ENCODE measurements at places on chromosomes 7 and 10.

DNA sequence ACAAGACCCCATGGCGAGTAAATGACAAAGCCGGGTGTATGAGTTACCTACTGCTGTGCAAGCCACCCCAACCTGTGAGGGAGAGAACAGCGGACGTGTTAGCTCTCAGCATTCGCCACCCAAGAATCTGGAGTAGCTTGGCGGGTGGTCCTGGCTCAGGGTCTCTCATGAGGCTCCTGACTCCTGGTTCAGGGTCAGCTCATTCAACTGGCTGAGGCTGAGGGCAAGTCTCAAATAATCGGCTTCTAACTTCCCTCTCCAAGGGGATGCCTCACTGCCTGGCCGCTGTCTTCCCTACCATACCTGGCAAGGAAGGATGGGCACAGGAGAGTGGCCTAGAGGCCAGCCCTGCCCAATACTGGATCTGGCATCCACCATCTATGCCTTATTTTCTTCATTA lies 94.2 kb downstream of the HTR5A start:
- DNase-seq: no peak

DNA sequence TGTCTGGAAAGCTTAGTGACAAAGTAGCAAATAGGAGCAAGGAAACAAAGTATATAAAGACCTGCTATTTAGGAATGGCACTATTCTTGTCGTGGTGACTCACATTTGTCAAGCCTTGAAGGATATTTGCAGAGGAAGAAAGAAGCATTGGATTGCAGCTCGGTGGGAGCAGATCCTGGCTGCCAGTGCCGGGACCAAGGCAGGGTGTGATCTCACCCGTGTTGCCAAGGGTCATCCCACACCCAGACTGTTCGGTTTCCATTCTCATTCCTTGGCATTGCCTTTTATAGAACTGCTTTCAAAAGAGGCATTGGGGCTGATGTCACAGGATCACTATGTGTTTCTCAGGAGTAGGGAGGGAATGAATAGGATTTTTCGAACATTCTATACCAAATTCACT lies 176.2 kb downstream of the GALNT17 start:
- DNase-seq: no peak

DNA sequence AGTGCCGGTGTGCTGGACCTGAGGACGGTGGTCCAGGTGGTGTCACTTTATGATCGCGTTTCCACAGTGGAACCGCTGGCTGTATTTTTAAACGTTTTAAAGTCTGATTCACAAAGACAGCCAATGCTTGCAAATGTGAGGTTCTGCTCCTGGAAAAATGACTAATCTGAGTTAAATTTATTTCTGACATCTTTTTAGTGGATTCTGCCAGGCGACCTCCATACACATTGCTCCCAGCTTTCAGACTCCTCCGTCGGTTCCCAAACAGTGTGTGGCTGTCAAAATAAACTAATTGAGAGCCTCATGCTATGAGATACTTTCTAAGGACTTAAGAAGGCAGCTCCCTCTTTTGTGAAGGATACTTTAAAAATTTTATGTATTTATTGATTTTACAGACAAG lies 12.7 kb upstream of the TTYH3 start:
- DNase-seq: no peak

DNA sequence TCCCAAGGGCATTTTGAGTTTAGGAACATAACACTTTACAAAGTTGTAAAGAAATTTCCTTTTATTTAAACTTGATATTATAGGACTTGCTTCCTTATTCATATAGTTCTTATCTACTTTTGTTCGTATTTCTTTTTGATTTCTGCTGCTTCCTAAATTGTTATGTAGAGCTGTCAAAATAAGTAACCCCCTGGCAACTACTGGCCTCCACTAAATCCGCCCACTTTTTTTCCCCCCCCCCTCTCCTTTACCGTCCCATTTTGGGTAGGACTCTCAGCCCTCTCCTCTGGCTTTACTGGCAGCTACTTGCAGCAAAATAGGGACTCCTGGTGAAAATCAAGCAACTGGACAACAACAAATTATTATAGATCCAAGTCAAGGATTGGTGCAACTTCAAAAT lies 1.1 kb downstream of the SP4 start:
- DNase-seq: no peak

- no peak for DNase-seq
Observed at GRCh38 chr7:71753956-71754664, 622.2 kb downstream of the GALNT17 start.

DNA sequence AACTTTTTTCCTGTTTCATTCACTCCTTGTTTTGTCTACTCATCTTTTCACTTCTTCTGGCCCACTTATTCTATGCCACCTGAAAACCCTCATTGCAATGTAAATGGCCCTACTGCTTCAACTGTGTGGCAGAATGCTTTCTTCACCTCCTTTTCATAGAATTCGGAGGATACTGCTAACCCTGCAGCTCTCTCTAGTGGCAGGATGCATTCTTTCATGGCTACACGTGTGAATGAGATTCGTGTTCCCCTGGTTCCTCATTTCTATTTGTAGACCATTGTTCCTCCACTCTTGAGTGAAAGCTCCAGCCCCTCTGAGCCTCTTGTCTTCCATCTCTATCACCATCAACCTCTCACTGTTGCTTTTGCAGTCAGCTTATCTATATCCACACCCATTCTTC lies 20.9 kb upstream of the CYP26C1 start:
- no peak for DNase-seq

DNA sequence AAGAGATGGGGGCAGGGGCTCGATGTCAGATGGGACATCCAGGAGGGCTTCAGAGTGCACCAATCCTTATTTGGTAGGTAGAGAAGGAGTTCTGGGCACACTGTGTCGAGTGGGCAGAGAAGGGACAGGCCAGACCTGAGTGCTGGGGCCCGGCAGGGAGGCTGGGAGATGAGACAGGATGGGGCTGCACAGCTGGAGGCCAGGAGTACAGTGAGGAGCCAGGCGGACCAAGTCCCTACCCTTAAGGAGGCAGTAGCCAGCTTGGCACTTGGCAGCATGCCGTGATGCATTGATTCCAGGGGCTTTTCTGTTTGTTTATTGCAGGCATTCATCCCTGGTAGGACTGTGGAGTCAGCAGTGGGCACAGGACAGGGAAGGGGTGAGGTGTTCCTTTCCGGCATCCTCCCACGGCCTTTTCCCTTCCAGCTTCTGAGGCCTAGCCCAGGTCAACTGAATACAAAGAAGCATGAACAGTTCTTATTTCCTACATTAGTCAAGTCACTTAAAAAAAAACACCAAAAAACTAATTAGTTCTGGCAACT lies 168.8 kb upstream of the CDCA7L start:
- no peak for DNase-seq

DNA sequence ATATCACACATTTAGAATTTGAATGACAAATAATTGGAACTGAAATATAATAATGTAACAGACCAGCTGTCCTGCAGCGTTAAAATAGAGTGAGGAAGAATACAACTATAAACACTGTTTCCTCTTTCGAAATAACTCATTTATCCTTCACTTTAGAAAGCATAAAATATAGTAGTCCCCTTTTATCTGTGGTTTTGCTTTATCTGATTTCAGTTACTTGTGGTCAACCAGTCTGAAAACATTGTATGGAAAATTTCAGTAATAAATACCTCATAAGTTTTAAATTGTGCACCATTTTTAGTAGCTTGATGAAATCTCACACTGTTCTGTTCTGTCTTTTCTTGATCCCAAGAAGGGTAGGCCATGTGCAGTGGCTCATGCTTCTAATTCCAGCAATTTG lies 31.7 kb downstream of the POLR1F start:
- no peak for DNase-seq

GRCh38 chr7:103718482-103719061 lies 270.9 kb downstream of the RELN start:
- DNase-seq: no peak

DNA sequence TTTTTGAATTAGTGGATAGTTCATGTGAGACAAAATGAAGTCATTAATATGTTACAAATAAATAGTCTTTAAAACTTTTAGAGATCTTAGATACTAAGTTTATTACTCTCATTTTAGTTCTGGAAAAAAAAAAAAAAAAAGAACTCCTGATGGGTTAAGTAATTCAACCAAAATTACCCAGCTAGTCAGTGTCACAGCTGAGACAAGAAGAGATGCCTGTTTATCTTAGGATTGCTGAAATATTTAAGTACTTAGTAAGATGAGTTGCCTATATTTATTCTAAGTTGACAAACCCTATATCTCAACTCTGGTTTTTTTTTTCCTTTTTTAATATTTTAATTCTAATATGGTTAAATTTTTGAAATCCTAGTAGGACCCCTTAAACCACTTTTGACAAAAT lies 781.0 kb upstream of the LRRN3 start:
- no peak for DNase-seq

GRCh38 chr7:93873998-93874574 lies 16.5 kb downstream of the TFPI2 start:
- DNase-seq: no peak

All from T-helper 22 cell (primary cell).